Frontal cortex (tissue), 4 donors: ENCODE measurements at places on chromosomes 12 and 14. TPM values are rescaled to one million over a fixed set of nuclear protein-coding genes. Genes with fewer than 3 reads are reported as not detected.

The ABCD2 gene
- 18.3 TPM for total RNA-seq

The RNASE7 gene
- not detected for total RNA-seq

- no peak for DNase-seq
Observed at GRCh38 chr12:34402899-34403705, 380.8 kb downstream of the ALG10 start.

- no peak for DNase-seq
Observed at GRCh38 chr14:49688701-49689030, 652 bp upstream of the POLE2 start.

GRCh38 chr12:113373969-113374368 lies 15.6 kb downstream of the PLBD2 start:
- DNase-seq = no peak

- no peak for DNase-seq
Observed at GRCh38 chr14:50070840-50071548, 45.4 kb downstream of the VCPKMT start.

DNA sequence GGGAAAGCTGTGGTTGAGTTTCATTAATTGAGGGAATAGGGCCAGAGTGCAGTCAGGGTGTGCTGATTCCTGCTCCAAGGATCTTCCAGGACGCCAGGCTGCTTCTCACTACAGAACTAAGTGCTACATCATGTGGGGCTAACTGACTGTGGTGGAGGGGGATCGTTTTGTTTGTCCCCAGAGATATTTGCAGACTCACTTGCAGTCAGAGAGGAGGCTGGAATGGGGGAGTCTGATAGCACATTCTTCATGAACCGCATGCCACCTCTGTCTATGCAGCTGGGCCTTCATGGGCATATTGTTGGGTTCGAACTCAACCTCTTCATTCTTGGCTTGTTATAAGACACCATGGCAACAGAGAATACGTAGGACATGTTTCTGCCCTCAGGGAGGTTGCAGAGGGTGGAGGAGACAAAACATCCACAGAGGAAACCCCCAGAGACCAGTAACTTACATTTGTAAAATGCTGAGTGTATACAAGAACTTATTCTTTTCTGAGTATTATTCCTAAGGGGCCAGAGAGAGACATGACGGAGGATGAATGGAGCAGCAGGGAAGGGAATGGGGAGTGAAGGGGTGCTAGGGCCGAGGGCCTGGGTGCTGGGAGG lies 13.0 kb downstream of the KRT7 start:
- DNase-seq = no peak

- no peak for DNase-seq
Observed at GRCh38 chr12:107748472-107748871, 12.5 kb downstream of the PRDM4 start.
